ENCODE measurements at places on chromosomes 1 and 21.

GRCh38 chr1:70718086-70718630 is 307.1 kb downstream of the CTH start:
- no peak for DNase-seq

DNA sequence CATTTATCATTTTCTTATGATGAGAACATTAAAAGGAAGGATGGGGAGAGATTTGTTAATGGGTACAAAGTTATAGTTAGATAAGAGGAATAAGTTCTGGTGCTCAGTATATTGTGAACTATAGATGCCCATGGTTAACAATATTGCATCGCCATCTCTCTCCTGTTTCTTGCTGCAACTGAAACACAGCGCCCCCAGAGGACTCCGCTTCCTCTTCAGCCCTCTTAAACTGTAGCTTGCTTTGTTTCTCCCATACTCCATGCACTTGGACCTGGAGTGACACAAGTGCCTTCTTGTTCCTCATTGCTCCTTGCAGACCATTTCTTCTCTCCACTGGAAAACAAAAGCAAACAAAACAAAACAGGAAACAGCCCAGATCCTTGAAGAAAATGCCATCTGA is 70.1 kb upstream of the NTPCR start:
- DNase-seq = no peak

GRCh38 chr1:77245830-77246229 is 26.6 kb upstream of the PIGK start:
- no peak for DNase-seq

DNA sequence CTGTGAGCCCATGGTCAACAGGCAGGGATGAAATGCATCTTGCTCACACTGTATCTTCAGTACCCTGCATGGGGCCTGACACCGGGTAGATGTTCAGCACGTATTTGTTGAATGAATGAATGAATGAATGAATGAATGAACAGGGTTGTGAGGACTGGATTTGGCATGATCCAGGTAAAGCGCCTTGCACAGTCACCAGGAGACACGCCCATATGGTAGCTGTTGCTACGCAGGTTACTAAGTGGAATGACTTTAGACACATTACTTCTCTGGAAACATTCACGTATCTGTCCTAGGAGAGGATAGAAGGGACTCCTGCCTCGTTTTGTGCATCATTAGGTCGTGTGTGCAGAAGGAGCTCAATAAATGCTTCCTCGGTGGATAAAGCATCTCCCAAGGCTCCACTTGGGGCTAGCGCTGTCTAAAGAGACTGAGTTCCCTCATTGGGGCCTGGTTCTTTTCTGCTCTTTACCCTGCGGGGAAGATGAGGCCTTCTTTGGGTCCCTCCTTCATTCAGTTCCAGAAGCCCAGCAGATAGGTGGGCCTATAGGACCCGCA is 54.2 kb downstream of the NDUFS5 start:
- DNase-seq = no peak

DNA sequence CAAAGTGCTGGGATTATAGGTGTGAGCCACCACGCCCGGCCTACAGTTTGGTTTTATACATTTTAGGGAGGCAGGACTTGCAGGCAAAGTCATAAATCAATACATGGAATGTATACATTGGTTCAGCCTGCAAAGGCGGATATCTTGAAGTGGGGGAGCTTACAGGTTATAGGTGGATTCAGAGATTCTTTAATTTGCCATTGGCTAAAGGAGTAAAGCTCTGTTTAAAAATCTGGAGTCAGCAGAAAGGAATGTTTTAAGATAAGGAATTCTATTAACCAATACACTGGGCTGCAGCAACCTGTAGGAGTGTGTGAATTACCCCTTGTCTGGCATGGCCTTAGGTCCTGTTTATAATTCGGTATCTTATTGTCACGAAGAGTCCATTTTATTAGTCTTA is 57.6 kb downstream of the OPTC start:
- no peak for DNase-seq

GRCh38 chr1:183331091-183331742 is 87.0 kb downstream of the NMNAT2 start:
- DNase-seq = no peak

DNA sequence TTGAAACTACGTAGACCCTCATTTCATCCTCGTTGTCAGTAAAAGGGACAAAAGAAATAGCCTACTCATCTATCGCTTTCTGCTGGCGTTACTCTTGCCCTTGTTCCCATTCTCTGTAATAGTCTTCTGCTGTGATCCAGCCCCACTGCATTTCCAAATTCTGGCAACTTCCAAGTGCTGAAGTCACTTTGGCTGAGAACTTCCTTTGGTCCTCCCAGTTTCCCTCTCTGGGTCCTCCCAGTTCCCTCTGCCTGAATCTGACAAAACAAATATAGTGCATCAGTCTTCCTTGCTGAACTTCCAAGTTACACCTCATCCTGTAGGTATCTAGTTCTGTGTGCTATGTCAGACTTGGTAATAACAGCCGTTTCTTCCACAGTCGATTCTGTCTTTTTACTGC is 47.0 kb upstream of the PLA2G4A start:
- DNase-seq = no peak

DNA sequence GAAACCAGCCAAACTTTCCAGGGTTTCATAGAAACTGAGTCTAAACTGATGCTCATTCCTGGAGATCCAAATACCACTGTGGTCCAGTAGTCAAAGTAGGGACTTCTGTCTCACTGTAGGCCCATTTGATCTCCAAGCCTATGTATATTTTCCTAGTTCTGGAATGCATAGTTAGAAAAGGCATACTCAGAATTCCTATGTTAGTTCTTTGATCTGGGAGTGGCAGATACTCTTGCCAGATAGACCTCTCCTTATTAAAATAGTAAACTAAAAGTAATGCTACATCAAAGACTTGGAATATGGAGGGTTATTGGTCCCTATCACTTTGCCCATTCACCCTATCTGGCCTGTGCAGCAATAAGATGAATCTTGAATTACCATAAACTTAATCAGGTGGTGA is 10.4 kb upstream of the SGIP1 start:
- DNase-seq = no peak

DNA sequence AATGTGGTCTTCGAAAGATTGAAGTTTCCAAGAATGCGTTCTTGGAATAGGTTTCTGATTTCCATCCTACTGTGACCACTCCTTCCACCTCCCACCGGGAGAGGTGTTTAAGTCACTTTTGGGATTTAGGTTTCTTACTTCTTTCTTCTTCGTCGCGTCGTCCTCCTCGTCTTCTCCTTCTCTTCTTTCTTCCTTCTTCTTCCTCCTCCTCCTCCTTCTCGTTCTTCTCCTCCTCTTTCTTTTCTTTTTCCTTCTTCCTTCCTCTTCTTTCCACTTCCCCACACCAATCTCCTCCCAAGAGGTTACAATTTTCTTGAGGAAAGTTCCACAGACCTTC is 2.1 kb downstream of the CACHD1 start:
- no peak for DNase-seq

DNA sequence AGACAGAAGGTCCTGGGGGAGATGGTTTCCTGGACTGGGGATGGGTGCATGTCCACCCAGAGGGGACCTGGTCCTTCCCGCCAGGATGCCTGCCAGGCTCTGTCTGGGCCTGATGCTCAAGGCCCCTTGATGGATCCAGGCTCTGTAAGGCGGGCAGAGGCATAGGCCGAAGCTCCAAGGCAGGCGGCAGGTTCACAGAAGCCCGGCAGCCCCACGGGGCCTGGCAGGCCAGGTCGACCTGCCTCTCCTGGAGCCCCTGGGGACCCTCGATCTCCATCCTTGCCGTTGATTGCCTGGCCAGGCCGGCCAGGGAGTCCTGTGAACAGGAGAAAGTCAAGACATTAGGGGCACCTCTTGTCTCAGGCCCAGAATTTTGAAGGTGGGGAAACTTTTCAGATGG is 16.0 kb downstream of the COL9A2 start:
- DNase-seq = no peak

DNA sequence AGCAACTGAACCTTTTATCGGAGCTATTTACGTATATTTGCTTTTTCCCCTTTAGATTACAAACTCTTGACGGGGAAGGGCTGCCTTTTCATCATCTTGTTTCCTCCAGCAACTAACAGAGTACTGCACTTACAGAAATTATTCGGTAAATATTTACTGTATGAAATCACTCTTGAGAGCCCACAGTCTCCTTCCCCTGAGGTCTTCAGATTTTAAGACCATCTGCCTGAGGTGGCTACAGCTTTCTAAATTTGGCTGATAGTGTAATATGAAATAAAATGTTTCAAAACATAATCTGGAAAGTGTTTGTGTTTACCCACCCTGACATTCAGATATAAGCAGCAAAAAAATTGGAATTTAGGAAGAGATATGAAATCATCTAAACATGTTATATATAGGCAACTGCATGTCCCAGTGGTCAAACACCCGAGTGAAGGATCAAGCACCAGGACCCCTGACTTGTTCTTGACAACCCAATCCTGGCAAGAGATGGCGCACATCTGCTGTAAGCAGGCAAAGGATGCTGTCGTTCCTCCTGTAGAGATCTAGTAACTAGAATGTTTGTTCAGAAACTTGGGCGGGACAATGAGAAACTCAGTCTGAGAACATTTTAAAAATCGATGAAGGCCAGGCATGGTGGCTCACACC is 60.9 kb downstream of the SIPA1L2 start:
- DNase-seq = no peak

DNA sequence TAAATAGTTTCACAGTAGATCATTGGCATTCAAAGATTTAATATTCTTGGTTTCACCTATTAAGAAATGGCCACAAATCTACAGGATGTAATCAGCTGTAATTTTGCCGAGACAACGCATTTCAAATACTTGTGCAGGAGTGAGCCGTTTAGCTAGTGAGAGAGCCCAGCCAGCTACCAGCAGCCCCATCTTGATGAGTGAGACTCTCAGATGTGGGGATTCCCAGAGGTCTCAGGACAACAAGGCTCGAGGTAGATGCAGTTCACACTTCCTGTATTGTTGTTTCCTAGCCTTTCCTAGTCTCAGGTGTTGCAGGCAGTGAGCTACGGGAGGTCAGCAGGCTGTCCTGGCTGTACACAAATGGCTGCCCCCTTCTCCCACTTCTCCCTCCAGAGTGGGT is 108.6 kb downstream of the PBX1 start:
- no peak for DNase-seq

DNA sequence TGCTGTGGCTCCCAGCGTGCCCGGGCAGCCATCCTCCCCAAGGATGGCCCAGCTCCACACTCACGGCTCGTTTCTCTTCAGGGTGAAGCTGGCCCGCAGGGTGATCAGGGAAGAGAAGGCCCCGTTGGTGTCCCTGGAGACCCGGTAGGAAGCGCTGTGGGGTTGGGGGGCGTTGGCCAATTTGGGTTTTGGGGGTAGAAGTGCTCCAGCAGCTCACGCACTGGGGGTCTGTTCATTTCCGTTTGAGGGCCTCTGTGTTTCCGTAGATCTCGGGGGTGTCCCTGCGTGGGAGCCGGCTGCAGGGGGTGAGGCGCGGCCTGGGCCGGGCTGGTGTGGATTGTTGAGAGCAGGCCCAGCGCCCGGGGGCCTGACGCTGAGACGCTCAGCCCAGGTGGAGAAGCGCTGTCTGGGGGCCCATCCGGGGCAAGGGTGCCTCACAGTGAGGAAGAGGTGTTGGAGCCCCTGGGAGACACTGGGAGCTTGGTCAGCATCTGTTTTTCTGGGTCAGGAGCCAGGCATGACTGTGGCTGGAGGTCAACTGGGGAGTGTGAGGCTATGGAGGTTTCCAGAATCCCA is 12.6 kb downstream of the COL6A1 start:
- DNase-seq = no peak
